Astrocyte (in vitro differentiated cells and primary cell): ENCODE measurements at places on chromosomes 7 and 10. TPM values are rescaled to one million over a fixed set of nuclear protein-coding genes. Genes with fewer than 3 reads are reported as not detected.

DNA sequence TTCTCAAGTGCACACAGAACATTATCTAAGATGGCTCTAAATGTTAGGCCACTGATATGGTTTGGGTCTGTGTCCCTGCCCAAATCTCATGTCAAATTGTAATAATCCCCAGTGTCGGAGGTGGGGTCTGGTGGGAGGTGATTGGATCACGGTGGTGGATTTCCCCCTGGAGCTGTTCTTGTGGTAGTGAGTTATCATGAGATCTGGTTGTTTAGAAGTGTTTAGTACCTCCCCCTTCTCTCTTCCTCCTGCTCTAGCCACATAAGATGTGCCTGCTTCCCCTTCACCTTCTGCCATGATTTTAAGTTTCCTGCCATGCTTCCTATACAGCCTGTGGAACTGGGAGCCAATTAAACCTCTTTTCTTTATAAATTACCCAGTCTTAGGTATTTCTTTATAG is 11.2 kb upstream of the GSTK1 start:
- no peak overlapping the region for H3K4me3 ChIP-seq
- H3K4me1 ChIP-seq: no peaks in the 10 kb centered on the region
- H3K27me3 ChIP-seq: no peaks in the 10 kb centered on the region
- DNase-seq: no peak
- no peaks in the 10 kb centered on the region for H3K36me3 ChIP-seq

DNA sequence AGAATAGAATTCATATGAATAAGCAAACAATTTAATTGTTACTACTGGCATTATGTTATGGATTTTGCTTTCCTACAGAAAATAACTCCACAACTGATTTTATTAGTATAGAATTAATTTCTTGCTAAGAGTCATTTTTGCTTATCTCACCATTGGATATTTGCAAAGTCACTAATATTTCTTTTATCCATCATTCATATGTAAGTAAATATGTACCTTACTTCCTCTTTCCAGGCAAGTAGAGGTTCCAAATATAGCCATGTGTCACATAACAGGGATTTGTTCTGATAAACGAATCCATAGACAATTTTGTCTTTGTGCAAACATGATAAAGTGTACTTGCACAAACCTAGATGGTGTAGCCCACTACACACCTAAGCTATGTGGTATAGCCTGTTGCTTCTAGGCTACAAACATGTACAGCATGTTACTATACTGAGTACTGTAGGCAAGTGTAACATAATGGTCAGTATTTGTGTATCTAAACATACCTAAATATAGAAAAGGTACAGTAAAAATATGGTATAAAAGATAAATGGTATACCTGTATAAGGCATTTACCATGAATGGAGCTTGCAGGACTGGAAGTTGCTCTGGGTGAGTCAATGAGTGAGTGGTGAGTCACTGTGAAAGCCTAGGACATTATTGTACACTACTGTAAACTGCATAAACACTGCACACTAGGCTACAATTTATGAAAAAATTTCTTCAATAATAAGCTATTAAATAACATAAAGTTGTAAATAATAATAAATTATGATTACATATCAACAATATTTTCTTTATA is 18.3 kb downstream of the KLLN start:
- no peaks in the 10 kb centered on the region for H3K36me3 ChIP-seq
- H3K4me1 ChIP-seq: peaks cover 14% of the 10 kb centered on the region

GRCh38 chr7:108448584-108449505 is 7.4 kb downstream of the NRCAM start:
- H3K4me1 ChIP-seq: no peaks in the 10 kb centered on the region
- no peaks in the 10 kb centered on the region for H3K36me3 ChIP-seq
- H3K27me3 ChIP-seq: peaks cover 3% of the 10 kb centered on the region
- no peak overlapping the region for H3K4me3 ChIP-seq
- H3K27ac ChIP-seq: no peak overlapping the region

- DNase-seq: no peak
- no peaks in the 10 kb centered on the region for H3K36me3 ChIP-seq
- no peak overlapping the region for H3K4me3 ChIP-seq
- no peaks in the 10 kb centered on the region for H3K4me1 ChIP-seq
- no peak overlapping the region for H3K27ac ChIP-seq
These were observed 314.8 kb downstream of the POM121L12 start for GRCh38 chr7:53350241-53350640.

GRCh38 chr10:52818019-52818418 is 45.4 kb upstream of the MBL2 start:
- H3K27me3 ChIP-seq: no peaks in the 10 kb centered on the region
- no peak overlapping the region for H3K4me3 ChIP-seq
- no peak overlapping the region for H3K27ac ChIP-seq
- H3K36me3 ChIP-seq: no peaks in the 10 kb centered on the region
- no peaks in the 10 kb centered on the region for H3K4me1 ChIP-seq
- peak; percentile 27 for DNase-seq

DNA sequence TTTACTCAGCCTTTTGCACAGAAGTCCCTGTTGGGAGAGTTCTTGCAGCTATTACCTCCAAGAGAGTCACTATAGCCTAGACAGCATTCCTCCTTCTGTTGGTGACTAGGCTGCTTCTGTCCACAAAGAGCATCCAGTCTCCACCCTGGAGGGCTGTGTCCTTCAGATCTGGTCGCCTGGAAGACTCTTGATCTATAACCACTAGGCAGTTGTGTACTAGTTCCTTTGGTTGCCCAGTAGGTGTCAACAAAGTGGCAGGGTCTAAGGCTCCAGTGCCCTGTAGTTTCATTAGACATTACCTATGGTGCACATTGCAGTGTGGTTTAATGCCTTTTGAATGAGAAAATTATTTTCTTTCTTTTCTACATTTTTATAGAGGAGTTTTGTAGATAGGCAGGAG is 11.3 kb upstream of the AKR1C2 start:
- no peak overlapping the region for H3K4me3 ChIP-seq
- H3K27me3 ChIP-seq: no peaks in the 10 kb centered on the region
- no peaks in the 10 kb centered on the region for H3K36me3 ChIP-seq
- no peaks in the 10 kb centered on the region for H3K4me1 ChIP-seq
- no peak for DNase-seq

DNA sequence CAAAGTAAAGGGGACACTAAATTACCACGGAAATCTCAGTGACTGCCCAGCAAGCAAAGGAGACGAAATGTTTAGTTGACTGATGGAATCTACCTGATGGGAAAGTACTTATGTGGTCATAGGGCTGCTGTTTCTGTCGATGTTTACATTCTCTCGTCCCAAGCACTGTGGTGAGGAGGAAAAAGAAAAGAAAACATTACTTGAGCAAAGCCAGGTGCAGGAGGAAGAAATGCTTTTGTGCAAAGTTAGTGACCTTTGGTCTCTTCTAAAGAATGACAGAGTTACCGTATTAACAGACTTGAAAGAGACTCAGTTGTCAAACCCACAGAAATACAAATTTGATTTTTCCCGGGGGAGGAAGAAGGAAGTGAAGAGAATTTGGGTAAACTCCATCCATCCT is 43.3 kb upstream of the FMC1 start:
- peaks cover 16% of the 10 kb centered on the region for H3K36me3 ChIP-seq
- H3K27ac ChIP-seq: no peak overlapping the region
- no peak for DNase-seq
- no peaks in the 10 kb centered on the region for H3K27me3 ChIP-seq

DNA sequence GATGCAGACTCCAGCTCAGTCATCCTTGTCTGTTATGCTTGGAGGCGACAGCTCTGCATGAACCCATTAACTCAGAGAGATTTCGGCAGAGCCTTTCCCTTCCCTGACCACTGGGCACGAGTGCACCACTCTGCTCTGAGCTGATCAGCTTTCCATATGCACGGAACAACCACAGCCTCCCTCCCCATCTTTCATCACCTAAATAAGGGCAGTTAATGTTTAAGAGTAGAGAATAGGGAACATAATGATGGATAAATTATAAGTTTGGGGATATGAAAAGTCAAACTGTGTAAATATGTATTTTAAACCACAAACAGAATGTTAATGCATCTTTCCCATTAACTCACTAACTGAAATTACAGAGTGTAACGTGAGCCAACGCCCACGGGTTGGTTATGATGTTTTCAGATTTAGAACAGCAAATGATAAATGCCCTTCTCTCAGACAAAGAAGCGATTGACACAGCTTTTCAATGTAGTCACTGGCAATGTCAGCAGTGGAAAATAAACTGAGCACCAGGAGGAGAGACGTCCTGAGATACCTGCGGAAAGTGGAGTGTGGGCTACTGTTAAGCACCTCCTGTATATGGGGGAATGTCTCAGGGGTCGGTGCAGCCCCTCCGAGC is 658.2 kb downstream of the LRMDA start:
- no peak overlapping the region for H3K27ac ChIP-seq
- no peak for DNase-seq
- H3K4me3 ChIP-seq: no peak overlapping the region

DNA sequence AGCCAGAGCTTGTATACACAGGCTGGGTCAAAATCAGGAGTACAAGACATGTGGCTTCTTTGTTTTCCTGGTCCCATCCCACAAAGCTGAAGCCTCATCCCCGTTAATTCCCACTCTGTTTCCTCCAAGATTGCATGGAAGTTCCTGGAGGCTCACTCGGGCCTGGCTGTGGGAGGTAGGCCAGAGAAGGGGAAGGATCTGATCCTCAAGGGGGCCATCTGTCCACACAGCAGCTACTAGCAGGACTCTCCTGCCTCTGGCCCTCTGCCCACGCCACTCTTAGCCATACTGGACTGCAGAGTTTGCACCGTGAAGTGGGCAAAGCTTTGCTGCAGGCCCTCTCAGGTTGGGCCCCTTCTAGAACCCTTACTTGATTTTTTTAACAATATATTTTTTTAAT is 160.6 kb downstream of the FGFR2 start:
- no peak for DNase-seq
- no peaks in the 10 kb centered on the region for H3K4me1 ChIP-seq
- H3K36me3 ChIP-seq: no peaks in the 10 kb centered on the region
- H3K27me3 ChIP-seq: no peaks in the 10 kb centered on the region
- H3K27ac ChIP-seq: no peak overlapping the region

DNA sequence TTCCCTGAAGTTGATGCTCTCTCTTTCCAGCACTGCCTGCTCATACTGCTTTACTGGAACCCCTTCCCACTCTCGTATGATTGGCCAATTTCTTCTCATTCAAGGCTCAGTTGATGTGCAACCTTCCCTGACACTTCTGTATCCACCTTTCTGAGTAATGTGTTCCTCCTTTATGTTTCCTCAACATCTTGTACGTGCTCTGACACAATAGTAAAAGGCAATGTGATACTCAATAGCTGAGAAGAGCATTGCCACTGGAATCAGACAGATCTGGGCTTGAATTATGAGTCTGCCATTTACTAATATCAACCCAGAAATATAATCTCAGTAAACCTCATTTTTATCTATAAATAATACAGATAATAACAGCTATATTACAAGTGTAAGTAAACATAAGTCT is 34.7 kb downstream of the ARL4A start:
- no peaks in the 10 kb centered on the region for H3K36me3 ChIP-seq
- peaks cover 8% of the 10 kb centered on the region for H3K4me1 ChIP-seq
- no peak for DNase-seq
- H3K27ac ChIP-seq: no peak overlapping the region

The PILRA gene
- 2.3 and 3.0 TPM in 2 replicates for total RNA-seq
